T-helper 1 cell treated with Interleukin-12 subunit alpha and Interleukin-12 subunit beta and Interleukin-4 antibody, amounts not matched to agents 30 ng/mL and 1 ng/mL, for 36 hours (primary cell): ENCODE measurements at places on chromosomes 7 and 10. TPM values are rescaled to one million over a fixed set of nuclear protein-coding genes. Genes with fewer than 3 reads are reported as not detected.

HOGA1 gene
- not detected in 2 replicates for total RNA-seq

NKX1-2 gene
- total RNA-seq: not detected in 2 replicates

SAP25 gene
- 20.9 and 23.8 TPM in 2 replicates for total RNA-seq

HOXA11 gene
- not detected in 2 replicates for total RNA-seq

SLC13A4 gene
- total RNA-seq: not detected in 2 replicates

ELMO1 gene
- total RNA-seq: 120 and 127 TPM in 2 replicates

UNC5B gene
- 0.02 TPM in 1 of 2 replicates, not detected in the other for total RNA-seq

ATOH7 gene
- total RNA-seq: not detected in 2 replicates

MCM10 gene
- 50.7 and 55.5 TPM in 2 replicates for total RNA-seq

RADIL gene
- 0.15 TPM in 1 of 2 replicates, not detected in the other for total RNA-seq

DNAH11 gene
- 2.2 and 2.3 TPM in 2 replicates for total RNA-seq

GSTK1 gene
- total RNA-seq: 327 and 328 TPM in 2 replicates

CRHR2 gene
- not detected in 2 replicates for total RNA-seq

MRLN gene
- not detected in 2 replicates for total RNA-seq

SH2D4B gene
- 0.10 and 0.17 TPM in 2 replicates for total RNA-seq

SLC26A5 gene
- not detected in 2 replicates for total RNA-seq

NKX6-2 gene
- not detected in 2 replicates for total RNA-seq

LBX1 gene
- total RNA-seq: not detected in 2 replicates

PRRT4 gene
- not detected in 2 replicates for total RNA-seq

GPNMB gene
- 0.69 and 1.9 TPM in 2 replicates for total RNA-seq

ANXA8 gene
- 0.32 and 0.66 TPM in 2 replicates for total RNA-seq

CCM2 gene
- total RNA-seq: 117 and 118 TPM in 2 replicates

GRID2IP gene
- 0.10 TPM in 2 replicates for total RNA-seq

STAG3 gene
- total RNA-seq: 33.0 and 38.3 TPM in 2 replicates

PON3 gene
- not detected in 2 replicates for total RNA-seq

GOLGA7B gene
- total RNA-seq: 5.3 and 5.5 TPM in 2 replicates

UTF1 gene
- not detected in 2 replicates for total RNA-seq

MMP21 gene
- total RNA-seq: 0.24 and 0.27 TPM in 2 replicates

CADPS2 gene
- total RNA-seq: not detected in 2 replicates

PKD2L1 gene
- 0.20 and 0.24 TPM in 2 replicates for total RNA-seq

CNPY1 gene
- total RNA-seq: not detected in 2 replicates

KEL gene
- 0.51 and 0.76 TPM in 2 replicates for total RNA-seq
